ENCODE measurements at places on chromosomes 5 and 9. TPM values are rescaled to one million over a fixed set of nuclear protein-coding genes. Genes with fewer than 3 reads are reported as not detected.
A peak's percentile ranks its signal among the peaks of the same experiment; 100 is the strongest.

- DNase-seq: no peak
- H3K27me3 ChIP-seq: no peaks in the 10 kb centered on the region
- peak overlapping the region; percentile 95 for H3K27ac ChIP-seq
- peaks cover 78% of the 10 kb centered on the region for H3K4me1 ChIP-seq
Measured at GRCh38 chr9:91162311-91162710, 199.4 kb downstream of the AUH start.

DNA sequence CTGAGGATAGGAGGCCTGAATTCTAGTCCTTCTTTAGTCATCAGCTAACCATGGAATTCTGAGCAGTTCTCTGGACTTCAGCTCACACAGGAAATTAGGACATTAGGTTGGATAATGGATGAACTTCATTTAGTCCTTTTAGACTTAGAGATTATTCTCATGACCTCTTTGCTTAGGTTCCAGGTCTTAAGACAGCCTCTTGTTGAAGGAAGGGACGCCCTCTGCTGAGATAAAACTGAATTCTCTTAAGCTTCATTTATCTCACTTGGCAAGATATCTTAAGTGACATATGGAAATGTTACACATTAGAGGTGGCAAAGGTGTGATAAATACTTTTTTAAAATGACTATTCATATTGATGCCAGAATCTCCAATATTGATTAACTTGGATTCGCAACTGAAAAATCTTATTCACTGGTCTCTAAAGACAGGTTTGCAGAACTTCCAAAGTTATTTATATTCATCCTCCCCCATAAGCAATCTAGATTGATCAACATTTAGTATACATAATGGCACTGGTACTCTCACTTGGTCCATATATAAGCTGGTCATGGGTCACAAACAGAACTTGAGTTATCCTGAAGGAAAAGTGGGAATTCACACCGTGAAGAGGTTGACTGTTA, 16.9 kb upstream of the ZNF366 start:
- H3K36me3 ChIP-seq: no peaks in the 10 kb centered on the region
- no peaks in the 10 kb centered on the region for H3K4me1 ChIP-seq
- H3K27ac ChIP-seq: no peak overlapping the region
- peaks cover 3% of the 10 kb centered on the region for H3K27me3 ChIP-seq
- H3K4me3 ChIP-seq: no peak overlapping the region
- no peak for DNase-seq

SPINK4 gene
- not detected for total RNA-seq

DNA sequence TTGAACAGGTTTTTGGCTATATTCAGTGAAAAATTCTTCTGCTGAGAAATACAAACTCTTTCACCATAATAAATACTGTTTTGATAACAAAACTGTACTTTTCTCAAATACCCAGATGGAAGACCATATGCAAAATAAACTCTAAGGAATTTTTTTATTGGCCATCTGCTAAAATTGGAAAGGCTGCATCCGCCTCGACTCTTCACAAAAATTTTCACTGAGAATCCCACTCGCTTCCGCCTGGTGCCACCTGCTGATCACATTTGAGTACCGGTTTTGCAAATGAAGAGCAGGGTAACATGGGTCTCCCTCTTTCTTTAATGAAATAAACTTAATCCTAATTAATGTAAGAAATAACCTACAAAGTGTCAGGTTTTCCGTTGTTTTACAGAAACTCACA, 76.4 kb downstream of the TTLL11 start:
- DNase-seq: no peak
- no peaks in the 10 kb centered on the region for H3K4me1 ChIP-seq
- no peaks in the 10 kb centered on the region for H3K27me3 ChIP-seq

BTNL8 gene
- total RNA-seq: not detected

- H3K36me3 ChIP-seq: peaks cover 79% of the 10 kb centered on the region
- H3K4me1 ChIP-seq: no peaks in the 10 kb centered on the region
- H3K27ac ChIP-seq: no peak overlapping the region
- DNase-seq: no peak
- no peak overlapping the region for H3K4me3 ChIP-seq
Measured at GRCh38 chr5:180235846-180236245, 26.8 kb upstream of the RASGEF1C start.

GRCh38 chr5:1315709-1316587, 21.1 kb upstream of the TERT start:
- peak overlapping the region; percentile 96 for H3K27ac ChIP-seq
- H3K4me3 ChIP-seq: peak overlapping the region; percentile 77
- no peaks in the 10 kb centered on the region for H3K27me3 ChIP-seq
- peak; percentile 85 for DNase-seq
- H3K4me1 ChIP-seq: peaks cover 71% of the 10 kb centered on the region

FABP6 gene
- total RNA-seq: not detected

TMEM252 gene
- total RNA-seq: not detected

GRCh38 chr5:1367149-1367548, 22.2 kb upstream of the CLPTM1L start:
- H3K4me1 ChIP-seq: no peaks in the 10 kb centered on the region
- no peaks in the 10 kb centered on the region for H3K36me3 ChIP-seq
- DNase-seq: no peak
- H3K4me3 ChIP-seq: no peak overlapping the region
- no peak overlapping the region for H3K27ac ChIP-seq

FGF18 gene
- total RNA-seq: 0.12 TPM

SLC6A19 gene
- not detected for total RNA-seq

IL31RA gene
- not detected for total RNA-seq

DNA sequence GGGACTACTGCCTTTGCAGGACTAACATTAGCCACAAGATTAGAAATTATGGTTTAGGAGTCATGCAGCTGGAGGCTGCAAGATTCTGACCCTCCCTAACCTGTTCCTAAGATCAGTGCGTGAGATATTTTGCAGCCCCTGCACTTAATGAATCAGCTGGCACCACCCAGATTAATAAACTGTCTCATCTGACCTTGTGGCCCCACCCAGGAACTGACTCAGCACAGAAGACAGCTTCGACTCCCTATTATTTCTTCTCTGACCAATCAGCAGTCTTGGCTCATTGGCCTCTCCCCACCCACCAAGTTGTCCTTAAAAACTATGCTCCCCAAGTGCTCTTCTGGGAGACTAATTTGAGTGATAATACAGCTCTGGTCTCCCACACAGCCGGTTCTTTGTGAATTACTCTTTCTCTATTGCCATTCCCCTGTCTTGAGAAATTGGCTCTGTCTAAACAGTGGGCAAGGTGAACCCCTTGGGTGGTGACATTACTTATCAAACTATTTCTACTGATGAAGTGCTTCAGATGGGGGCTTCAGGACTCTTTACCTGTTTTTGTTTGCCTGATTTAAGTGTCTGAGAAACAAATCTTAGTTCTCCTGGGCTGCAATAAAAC, 17.0 kb downstream of the CTSL start:
- H3K27ac ChIP-seq: no peak overlapping the region
- H3K27me3 ChIP-seq: peaks cover 16% of the 10 kb centered on the region
- H3K4me1 ChIP-seq: peaks cover 14% of the 10 kb centered on the region
- no peak for DNase-seq

PCDHA3 gene
- not detected for total RNA-seq

GRCh38 chr9:18596920-18597319, 123.0 kb downstream of the ADAMTSL1 start:
- no peak for DNase-seq
- H3K27me3 ChIP-seq: no peaks in the 10 kb centered on the region
- no peak overlapping the region for H3K4me3 ChIP-seq
- H3K36me3 ChIP-seq: no peaks in the 10 kb centered on the region
- no peak overlapping the region for H3K27ac ChIP-seq
- no peaks in the 10 kb centered on the region for H3K4me1 ChIP-seq

DNA sequence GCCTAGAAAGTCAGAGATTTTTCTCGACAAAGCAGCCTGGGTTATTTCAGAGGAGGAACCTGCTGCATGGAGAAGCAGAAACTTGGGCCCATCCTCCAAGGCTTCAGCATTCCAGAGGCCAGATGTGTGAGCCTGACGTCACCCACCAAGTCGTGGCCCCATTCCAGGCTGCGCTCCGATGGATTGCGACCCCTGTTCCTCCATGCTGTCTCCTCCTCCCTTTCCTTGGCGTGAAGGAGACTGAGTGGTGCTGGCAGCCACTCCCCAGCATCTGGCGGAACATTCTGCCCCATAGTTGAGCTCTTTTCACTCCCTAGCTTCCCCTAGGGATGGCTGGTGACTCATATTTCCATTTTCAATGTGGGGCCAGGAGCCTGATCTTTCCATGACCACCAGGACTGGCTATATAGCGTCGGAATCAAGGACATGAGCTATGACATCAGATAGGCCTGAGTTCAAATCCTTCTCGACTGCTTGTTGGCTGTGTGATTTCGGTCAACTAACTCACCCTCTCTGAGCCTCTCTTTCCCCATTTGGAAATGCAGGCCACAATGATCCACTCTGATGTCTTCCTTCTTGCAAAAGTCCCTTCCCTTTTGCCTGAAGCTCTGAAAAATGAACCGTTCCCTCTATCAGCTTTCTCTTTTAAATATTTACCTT, 24.5 kb upstream of the DUSP1 start:
- H3K27ac ChIP-seq: no peak overlapping the region
- no peaks in the 10 kb centered on the region for H3K36me3 ChIP-seq
- no peak overlapping the region for H3K4me3 ChIP-seq
- peaks cover 12% of the 10 kb centered on the region for H3K4me1 ChIP-seq

DNA sequence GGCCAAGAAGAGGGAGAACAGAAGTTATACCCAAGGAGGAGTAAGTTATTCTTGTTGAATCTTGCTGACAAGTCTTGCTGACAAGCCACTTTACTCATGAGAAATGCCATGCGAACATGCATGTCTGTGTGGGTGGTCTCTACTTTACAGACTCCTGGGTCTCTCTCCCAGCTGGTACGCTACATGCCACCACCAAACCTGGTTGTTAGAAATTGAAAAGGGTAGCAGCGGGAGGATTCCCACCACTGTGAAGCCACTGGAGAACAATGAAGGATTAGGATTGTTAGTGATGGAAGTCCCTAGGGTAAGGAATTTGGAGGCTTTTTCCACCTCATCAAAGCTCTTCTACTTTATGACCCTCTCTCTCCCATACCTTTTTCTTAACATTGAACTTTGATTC, 53.6 kb upstream of the GABRB2 start:
- no peak for DNase-seq
- no peaks in the 10 kb centered on the region for H3K27me3 ChIP-seq
- no peaks in the 10 kb centered on the region for H3K36me3 ChIP-seq
- H3K27ac ChIP-seq: no peak overlapping the region

PCDHA13 gene
- not detected for total RNA-seq

PIP5K1B gene
- 0.73 TPM for total RNA-seq

DNA sequence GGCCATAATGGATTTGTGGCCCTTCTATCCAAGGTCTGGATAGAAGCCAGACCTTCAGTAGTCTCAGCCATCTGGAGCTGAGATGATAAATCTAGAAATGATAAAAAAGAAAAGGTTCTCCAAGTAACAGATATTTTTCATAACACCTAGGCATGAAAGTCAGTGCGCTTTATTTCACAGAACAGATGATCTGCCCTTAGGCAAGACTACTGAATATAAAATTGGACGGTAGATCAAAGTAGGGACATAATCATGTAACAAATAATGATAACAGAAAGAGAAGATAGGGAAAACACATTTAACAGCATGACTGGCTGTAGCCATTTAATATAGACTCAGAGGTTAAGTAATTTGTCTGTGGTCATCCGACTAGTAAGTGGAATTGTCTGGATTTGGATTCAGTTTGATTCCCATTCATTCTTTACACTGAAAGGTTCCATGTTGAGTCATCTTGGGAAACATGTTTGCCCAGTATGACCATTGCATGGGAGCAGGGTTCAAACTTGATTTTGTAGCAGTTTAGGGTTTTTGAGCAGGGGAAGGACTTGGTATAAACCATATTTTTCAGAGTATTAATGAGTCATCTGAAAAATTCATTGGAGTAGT, 4.1 kb upstream of the CAVIN4 start:
- no peaks in the 10 kb centered on the region for H3K27me3 ChIP-seq
- H3K4me1 ChIP-seq: no peaks in the 10 kb centered on the region
- H3K27ac ChIP-seq: no peak overlapping the region

FAM221B gene
- not detected for total RNA-seq

ZFP37 gene
- total RNA-seq: 0.52 TPM

Data from activated CD4-positive, alpha-beta T cell treated with anti-CD3 and anti-CD28 coated beads, Interleukin-2, amount 10 ng/mL, durations not matched to agents 7 days and 5 days (primary cell).